ENCODE measurements at places on chromosomes 7 and 10.
A peak's percentile ranks its signal among the peaks of the same experiment; 100 is the strongest.

- no peak for DNase-seq
These were observed 434.4 kb downstream of the AUTS2 start for GRCh38 chr7:70032649-70033048.

DNA sequence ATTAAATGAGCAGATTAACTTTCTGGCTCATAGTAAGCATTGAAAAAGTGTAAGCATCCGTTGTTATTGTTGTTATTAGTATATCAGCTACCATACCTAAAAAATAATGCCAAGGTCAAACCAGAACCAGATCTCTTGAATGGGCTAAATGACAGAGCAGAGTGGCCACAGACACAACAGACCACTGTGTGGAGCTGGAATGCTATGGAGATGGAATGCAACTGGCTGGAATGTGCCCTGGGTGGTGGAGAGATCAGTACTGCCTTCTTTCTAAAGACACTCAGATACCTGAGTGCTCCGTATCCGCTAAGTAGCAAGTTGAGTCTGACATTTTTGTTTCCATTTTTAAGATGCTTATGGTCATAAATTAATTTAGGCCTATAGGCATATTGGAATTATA is 20.5 kb upstream of the DNAJB12 start:
- no peak for DNase-seq

DNA sequence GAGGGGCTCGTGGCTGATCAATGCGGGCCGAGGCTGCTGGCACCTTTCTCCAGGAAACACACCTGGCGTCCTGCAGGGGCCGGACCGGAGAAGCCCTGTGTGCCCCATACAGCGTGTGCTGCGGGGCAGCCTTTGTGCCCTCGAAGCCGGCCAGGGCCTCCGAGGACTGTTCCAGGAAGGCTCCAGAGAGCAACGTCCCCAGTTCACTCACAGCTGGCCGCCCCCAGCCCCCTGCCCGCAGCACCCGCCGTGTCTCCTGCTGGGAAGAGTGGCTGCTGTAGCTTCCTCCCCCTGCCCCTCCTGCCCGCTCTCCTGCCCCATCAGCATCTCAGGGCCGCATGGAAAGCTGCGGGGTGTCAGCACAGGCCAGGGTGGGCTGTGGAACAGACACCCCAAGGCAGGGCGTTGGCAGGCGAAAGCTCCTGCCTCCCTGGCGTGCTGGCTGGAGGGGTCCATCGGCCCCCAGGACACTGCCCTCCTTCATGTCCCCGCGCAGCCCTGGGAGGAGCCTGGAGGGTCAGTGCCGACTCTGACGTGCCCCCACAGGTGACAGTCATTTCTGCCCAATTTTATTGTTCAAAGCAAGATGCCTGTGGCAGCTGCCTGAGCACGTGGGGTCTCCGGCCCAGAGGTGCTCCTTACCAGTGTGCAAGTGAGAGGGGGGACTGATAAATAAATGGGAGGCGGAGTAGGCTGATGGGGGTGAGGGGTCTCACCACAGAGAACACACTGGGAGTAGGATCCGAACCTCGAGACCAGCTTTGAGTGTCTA is 95.8 kb upstream of the DIP2C start:
- peak; percentile 86 for DNase-seq

- no peak for DNase-seq
These were observed 124.6 kb upstream of the NRBF2 start for GRCh38 chr10:63008491-63008890.

GRCh38 chr10:13399236-13399635 is 51.1 kb upstream of the SEPHS1 start:
- no peak for DNase-seq

DNA sequence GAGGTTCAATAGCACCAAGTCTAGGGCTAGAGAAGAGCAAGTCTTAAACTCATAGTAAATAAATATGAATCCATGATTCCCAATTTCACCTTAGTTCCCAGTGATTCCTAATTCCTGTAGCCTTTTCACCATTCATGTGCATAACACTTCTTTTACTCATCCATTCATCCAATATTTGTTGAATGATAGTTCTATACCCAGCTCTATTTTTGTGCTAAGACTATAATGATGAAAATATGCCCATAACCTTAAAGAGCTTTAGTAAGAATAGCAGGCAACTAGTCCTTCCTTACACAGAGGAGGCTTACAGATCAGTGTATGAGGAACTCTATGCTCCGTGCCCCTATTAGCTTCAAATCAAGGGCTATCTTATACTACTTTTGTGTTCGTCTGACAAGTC is 280.2 kb upstream of the CHRM2 start:
- DNase-seq = no peak

DNA sequence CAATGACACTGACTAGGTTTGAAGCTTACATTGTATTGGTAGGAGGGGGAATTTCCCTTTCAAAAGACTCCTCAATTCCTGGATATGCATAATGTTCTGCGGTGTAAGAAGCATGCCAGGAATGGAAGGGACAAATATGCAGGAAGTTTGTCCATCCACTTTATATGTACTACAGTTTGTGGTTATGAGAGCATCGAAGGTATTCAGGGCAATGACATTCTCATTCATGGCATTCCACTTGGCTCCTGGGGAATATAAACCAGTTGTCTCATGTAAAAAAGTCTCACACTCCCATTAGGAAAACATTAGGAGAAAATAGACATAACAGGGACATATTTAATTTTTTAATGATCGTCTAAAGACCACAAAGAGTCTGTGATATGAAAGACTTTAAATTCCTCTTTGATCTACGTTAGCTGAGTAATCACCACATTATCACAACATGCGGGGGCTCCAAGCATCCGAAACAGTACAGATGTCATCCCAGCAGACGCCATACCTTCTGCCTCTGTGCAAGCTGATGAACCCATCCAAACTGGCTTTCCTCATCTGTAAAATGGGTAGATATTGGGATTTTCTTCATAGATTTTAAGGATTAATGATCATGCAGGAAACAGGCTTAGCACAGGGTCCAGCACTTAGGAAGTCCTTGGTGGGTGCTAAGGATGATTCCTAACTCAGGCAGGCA is 675.3 kb downstream of the INHBA start:
- DNase-seq = no peak

DNA sequence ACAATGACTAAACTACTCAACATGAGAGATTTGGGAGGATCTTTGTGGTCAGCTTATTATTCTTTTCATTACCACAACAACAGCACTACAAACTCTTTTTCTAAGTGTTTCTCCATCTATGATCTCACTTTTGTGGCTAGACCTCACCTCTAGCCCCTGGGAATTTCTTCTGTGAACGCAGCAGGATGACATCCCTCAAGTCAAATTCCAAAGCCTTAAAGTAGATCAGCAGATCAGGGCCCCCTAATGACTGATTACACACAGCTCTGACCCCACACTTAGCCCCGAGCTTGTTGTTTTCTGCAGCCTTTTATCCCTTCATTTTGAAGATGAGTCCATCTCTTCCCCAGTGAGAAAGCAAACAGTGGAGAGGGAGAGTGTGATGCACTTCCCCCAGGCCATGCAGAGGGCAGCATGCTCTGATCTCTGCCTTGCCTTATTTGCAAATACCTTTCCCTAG is 27.3 kb downstream of the TFAM start:
- DNase-seq = no peak

DNA sequence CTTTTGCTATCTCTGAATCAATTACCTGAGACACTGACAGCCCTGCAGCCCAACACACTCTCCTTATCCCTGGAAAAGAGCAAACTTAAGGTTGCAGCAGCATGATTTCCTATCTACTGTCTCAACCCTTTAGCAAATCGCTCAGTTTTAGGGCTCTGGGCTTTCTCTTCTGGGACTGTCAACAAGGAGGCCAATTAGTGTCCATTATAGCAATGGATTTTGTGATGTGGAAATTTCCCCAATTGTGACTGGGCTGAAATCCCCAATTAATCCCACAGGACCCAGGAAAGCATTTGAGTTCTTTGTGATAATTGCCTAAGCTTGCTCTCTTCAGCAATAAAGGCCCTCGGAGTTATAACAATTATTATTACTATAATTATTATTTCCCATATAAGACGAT is 197.0 kb downstream of the ZNF438 start:
- no peak for DNase-seq

- no peak for DNase-seq
These were observed 15.2 kb downstream of the PALD1 start for GRCh38 chr10:70493660-70494234.

DNA sequence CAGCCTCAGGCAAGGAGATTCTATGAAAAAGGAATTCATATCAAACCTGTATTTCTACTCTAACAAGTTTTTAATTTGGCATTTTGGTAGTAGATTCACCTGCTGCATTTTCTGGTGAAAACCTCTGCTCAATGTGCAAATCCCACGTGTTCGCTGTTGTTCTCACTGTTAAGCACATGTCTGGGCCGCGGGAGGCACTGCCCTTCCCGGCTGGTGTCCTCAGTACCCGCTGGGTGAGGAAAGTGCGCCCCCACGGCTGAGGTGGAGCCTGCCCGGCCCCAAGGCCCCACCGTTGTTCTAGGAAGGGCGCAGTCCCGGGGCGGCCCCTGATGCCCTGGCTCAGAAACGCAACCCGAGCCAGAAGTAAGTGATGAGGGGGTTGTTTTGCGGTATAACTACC is 193.4 kb upstream of the VWC2 start:
- DNase-seq = peak; percentile 88

GRCh38 chr7:17298840-17299482 is 509 bp downstream of the AHR start:
- DNase-seq = peak; percentile 92

GRCh38 chr10:21020545-21020944 is 123.4 kb upstream of the NEBL start:
- no peak for DNase-seq

- DNase-seq = no peak
These were observed 205.2 kb downstream of the PRPF18 start for GRCh38 chr10:13792006-13792405.

GRCh38 chr10:525565-526315 is 163.7 kb downstream of the DIP2C start:
- DNase-seq = peak; percentile 86

DNA sequence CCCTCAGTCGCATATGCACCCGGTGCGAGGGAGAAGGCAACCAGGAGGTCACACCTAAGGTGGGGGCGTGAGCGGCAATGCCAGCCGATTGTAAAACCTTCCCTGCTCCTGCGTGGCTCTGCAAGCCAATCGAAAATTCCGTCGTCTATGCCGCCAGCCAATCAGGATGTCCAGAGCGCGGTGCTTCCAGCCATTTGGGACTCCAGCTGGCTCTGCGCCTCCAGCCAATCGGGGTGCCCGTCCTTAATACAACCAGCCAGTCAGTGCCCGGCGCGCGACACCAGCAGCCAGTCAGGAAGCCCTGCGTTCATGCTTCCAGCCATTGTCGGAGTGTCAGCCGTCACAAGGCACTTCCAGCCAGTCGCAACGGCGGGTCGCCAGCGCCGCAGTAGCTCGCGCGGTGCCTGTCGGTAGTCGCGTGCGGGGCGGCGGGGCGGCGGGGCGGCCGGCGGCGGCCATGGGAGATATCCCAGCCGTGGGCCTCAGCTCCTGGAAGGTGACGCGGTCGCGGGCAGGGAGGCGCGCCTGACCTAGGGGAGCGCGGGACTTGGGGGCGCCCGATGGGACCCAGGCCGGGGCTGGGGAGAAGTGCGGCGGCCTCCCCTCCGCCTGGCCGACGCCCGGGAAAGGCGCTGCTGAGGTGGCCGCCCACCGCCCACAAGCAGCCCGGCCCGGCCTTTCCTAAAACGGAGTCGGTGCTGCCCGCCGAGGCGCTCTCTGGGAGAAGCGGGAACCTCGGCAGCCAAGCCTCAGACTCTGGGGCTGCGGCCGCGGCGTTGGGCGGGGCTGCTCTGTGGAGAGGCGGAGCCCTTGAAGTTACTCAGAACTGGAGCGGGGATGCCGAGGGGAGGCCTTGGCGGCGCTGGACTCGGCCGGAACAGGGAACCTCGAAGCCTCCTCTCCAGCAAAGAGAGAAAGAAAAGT is at the start of gene AKR1E2:
Gene AKR1E2, plus strand, starts transcription at position 340 of the 924 bp plus-strand sequence. Its CDS starts 118 bp downstream, at position 458.
- peak; percentile 95 for DNase-seq

DNA sequence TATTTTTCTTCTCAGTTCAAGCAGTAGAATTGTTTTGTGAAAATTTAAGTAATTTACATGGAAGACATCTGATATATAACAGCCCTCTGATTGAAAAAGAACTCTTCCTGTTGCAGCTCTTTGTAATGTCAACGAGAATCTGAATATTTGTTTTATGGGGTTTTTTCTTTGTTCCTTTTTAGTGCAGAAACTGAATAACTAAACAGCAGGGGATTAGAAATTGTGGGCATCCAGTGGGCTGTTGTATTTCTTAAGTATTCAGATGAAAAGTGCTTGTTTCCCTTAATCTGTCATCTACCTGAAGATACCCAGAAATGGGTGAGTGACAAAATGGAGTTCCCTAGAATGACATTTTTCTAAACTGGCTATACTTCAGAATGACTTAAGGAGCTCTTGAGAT is 7.4 kb downstream of the ARL4A start:
- no peak for DNase-seq

DNA sequence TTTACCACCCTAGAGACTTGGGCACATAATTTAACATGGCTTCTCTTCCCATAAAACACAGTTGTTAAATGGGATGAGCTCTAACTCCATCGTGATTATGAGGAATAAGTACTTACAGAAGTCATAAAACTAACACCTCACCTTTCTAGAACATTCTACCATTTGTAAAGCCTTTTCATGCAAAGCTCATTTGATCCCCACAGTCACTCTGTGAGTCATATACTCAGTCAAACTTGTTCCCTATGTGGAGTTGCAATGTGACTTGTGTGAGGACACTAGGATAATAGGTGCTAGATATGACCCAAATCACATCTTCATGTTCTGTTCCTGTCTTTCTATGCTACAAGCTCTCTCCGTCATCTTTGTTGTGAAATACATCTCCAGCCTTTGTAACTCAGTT is 371.7 kb downstream of the WDR11 start:
- no peak for DNase-seq

- no peak for DNase-seq
These were observed 146.2 kb upstream of the RET start for GRCh38 chr10:42930516-42931192.

GRCh38 chr7:93835702-93836101 is 54.9 kb downstream of the TFPI2 start:
- DNase-seq = no peak

GRCh38 chr7:92413550-92413949 is 33.7 kb upstream of the GATAD1 start:
- no peak for DNase-seq

GRCh38 chr10:86411281-86411841 is 44.8 kb upstream of the GRID1 start:
- no peak for DNase-seq

DNA sequence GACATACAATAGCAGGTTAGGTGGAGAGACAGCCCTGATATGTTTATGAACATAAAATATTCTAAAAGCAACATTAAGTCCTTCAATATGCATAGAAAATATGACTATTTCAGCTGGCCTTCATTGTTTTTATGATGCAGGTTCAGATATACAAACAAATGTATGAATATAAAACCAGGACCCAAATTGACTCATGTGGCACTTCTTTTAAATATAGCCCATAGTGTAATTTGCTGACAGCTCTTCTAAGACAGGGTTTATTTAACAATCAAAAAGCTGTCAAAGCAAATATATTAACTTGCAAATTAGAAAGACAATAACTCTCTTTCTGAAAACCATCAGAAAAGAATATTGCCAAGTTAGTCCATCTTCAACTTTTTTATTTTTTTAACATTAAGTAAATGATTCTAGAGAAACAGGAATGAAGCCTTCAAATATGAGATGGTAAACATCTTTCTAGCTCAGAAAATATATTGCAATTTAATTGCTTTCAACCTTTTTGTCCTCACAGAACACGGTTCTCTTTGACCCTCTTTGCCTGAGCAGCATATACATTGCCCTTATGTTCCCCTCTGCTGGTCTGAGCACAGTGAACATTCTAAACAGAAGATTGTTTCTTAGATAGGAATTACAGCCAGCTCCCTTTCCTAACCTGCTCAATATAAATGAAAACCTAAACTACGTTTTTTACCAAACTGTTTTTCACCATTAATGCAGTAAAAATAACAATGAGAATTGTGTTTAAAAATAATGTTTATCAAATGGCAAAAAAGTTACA is 82.8 kb downstream of the CACNA2D1 start:
- DNase-seq = no peak
